BJ (cell line): ENCODE measurements at places on chromosomes 16 and 17.

DNA sequence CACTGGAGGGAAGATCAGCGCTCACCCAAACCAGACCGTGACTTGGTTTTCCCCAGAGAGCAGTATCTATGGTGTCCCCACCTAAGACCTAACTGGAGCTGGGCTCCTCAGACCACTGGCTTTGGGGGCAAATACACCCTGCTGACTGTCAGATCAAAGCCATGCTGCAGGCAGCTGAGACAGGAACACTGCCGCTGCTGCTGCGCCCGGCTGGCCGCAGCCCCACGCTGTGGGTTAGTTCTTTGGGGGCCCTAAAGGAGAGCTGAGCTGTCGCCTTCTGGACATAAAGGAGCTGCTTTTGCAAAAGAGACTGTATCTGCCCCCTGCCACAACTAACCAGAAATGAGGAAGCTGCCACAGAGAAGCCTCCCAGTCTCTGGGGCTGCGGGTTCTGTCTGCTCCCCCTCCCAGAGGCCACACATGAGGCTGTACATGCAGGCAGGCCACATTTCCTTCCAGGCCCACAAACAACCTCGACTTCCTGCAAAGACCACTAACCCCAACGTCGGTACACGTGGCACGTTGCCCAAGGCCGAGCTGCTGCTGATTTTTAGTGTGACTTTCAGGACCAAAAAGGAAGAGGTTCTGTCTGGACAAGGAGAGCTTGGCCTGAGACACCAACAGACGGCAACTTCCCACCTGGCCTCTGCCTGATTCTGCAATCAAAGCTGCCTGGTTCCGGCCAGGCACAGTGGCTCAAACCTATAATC is 18.2 kb upstream of the ABR start:
- DNase-seq: no peak

DNA sequence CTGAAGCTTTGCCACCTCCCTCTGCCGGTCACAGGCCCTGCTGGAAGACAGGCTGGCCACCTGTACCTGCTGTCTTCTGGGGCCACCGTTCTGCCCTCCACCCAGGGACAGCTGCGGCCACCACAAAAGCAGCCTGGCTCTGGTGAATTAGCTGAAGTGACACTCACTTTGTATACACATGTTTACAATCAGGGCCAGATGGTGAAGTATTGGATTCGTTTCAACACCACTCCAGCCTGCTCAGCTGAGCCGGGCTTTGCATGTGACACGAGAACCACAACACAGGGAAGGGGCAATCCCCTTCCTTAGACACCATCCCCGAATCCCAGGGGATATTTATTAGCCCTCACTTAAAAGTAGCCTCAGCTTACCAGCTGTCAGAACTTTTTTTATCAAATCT is 191.5 kb upstream of the RPL38 start:
- DNase-seq: no peak

DNA sequence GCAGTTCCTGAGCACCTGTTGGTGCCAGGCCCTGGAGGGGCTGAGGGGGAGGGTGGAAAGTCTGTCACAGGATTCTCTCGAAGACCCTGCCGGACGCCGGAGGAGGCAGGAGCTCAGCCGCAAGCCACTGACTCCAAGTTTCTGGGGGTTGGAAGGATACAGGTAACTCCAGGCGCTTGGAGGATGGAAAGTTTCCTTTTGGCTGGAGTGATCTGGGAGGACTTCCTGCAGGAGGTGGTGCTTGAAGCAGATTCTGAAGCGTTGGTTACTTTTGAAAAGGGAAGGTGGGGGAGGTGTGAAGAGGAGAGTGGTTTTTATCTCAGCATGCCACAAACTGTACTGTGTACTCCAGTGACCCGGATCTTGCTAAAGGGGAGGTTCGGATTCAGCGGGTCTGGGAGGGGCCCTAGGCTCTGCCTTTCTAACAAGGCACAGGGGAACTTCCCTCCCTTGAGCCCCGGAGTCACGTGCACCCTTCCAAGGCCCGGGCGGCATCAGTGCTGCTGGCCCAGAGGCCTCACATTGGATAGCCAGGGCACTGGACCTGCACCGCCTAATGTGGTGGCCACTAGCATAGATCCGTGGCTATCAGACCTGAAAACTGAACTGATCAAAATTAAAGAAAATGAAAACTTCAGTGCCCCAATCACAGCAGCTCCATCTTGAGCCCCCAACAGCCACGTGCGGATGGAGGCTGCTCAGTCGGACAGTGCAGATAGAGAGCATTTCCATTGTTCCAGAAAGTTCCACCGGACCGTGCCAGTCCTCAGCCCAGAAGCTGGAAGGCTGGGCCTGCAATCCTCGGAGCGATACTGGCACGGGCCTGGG is 42.2 kb upstream of the GSE1 start:
- DNase-seq: no peak

GRCh38 chr17:49963626-49964302 is 5.2 kb upstream of the DLX4 start:
- no peak for DNase-seq

DNA sequence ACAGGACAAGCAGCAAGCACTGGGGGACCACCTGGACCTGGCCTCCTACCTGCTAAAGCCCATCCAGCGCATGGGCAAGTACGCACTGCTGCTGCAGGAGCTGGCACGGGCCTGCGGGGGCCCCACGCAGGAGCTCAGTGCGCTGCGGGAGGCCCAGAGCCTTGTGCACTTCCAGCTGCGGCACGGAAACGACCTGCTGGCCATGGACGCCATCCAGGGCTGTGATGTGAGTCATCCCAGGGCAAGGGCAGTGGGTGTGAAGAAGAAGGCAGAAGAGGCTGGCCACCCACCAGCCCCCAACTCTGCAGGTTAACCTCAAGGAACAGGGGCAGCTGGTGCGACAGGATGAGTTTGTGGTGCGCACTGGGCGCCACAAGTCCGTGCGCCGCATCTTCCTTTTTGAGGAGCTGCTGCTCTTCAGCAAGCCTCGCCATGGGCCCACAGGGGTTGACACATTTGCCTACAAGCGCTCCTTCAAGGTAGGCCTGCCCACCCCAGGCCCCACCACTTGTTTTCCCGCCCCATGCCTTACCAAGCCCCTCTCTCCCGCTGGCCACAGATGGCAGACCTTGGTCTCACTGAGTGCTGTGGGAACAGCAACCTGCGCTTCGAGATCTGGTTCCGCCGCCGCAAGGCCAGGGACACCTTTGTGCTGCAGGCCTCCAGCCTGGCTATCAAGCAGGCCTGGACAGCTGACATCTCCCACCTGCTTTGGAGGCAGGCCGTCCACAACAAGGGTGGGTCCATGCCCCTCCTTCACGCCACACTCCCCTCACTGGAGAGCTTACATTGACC is 7.3 kb downstream of the PLEKHG4 start:
- no peak for DNase-seq

DNA sequence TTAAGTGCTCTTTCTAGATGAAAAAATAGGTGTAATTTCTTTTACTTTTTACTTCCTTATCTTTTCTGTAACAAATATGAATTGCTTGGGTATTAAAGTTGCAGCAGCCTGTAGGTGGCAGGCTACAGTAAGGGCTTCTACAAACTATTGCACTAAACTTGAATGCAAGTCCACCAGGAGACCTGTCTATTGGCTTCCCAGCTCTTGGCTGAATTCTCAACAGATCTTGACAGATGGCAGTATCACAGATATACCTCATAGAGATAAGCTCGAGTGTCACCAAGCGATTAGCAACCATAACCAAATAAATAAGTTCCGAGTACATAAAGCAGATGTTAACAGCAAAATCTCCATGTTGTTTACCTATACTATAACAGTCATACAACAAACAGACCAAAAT is 5.9 kb downstream of the BBS2 start:
- peak; percentile 15 for DNase-seq

GRCh38 chr17:58398574-58399266 is 18.6 kb downstream of the RNF43 start:
- DNase-seq: no peak

DNA sequence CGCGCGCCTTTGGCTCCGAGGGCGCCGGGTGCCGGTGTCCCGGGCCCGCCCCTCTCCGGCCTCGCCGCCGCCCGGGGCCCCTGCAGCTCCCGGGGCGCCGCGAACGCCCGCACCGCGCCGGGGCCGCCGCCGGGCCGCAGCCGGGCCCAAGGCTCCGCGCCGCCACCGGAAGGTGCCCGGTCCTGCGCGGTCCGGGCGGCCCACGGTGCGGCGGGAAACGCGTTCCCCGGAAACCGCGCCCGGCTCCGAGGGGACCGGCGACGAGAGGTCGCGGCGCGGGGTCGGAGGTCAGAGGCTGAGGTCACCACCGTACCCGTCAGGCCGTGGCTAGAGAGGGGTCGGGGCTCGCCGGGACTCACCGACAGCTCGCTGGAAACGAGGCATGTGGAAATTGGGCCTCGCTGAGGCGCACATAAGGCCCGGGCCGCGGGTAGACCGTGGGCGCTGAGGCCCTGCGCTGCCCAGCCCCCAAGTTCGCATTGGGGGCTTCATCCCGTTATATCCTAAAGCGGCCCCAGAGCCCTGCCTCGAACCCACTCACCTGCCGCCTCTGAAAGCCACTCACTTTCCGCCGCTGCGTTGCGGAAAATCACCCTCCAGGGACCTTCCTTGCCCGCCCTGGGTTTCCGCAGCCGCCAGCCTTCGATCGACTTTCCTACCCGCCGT is at the start of gene DUS1L:
Gene DUS1L, minus strand, starts transcription at position 167 of the 666 bp plus-strand sequence. CDS start 745 bp downstream, outside the sequence.
- no peak for DNase-seq

DNA sequence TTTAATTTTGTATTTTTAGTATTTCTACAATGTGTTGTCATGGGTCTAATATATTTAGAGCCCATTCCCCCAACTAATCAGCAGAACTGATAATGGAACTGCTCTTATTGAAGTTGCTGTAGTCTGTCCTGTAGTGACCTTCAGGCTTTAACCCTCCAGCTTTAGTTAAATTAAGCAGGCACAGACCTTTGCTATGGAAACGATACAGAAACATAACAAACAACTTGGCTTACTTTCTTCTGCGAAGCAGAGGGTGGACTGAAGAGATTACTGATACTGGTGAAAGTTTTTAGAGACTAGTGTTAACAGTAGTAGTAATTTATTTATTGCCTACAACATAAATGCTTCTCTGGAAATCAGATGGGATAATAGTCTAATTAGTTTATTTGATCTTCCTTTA is 61.4 kb downstream of the NFATC3 start:
- DNase-seq: peak; percentile 9

DNA sequence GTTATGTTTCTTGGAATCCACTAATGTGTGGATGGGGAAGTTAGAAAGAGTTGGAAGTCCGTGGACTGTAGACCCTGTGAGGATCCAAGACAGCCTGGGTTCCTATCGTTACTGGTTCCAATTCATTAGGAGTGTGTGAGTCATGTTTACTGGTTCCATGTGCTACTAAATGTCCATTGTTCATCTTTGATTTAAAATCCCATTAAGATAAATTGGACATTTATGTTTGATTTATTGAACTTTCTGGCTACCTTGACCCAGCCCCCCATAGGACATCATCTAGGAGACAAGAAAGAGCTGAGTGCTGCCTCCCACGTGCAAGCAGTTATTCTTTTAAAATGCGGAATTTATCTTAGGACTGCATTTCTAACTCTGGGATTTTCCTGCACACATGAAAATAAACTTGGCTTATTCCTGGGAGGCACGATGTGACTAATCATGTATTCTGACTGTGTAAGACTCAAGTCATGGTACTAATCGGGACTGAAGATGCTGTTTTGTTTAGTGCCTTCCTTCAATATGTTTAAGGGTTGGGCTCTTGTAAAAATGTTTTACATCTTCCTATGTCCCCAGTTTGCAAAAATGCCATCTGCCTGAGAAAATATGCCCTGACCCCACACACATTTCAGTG is 53.4 kb downstream of the RGS9 start:
- DNase-seq: no peak

GRCh38 chr17:28684963-28685362 is 23.0 kb downstream of the SUPT6H start:
- DNase-seq: no peak

DNA sequence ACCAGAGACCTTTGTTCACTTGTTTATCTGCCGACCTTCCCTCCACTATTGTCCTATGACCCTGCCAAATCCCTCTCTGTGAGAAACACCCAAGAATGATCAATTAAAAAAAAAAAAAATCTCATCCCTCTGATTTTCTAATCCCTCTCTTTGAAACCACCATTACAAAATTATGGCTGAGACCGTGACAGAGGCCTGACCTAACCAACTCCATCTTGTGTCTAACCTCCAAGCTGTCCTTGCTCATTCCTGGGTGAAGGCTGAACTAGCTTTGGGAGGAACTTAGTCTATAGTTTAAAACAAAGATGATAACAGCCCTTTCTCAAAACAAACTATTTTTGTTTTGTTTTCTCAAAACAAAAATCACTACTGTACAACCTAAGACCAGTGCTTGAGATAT is 474.5 kb downstream of the TMEM114 start:
- DNase-seq: no peak

DNA sequence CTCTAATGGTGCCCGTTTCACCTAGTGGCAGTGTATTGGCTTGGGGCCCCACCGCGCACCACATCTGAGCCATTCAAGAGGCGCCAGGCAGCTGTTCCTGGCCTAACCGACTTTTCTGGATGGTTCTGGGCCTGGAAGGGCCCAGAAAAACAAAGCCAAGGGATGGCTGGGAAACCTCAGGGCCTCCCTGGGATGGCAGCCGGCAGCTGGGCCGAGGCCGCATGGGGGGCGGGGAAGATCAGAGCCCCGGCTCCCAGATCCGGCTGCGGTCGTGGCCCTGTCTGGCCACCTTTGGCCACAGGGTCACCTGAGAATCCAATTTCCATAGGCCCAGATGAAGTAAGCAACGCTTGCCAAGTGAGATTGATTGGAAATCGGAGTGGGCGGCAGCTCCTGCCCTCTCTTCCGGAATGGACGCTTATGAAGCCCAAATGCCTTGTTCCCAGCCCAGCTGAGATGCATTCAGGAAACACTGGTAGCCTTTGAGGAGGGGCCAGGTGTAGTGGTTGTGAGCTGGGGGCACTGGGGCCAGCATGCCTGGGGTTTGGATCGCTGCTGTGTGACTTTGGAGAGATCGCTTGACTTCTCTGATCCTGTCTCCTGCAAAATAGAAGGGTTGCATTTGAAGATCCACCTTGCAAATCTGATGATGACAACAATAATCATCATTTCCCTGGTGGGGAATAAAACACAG is 163.8 kb upstream of the GSE1 start:
- DNase-seq: no peak

DNA sequence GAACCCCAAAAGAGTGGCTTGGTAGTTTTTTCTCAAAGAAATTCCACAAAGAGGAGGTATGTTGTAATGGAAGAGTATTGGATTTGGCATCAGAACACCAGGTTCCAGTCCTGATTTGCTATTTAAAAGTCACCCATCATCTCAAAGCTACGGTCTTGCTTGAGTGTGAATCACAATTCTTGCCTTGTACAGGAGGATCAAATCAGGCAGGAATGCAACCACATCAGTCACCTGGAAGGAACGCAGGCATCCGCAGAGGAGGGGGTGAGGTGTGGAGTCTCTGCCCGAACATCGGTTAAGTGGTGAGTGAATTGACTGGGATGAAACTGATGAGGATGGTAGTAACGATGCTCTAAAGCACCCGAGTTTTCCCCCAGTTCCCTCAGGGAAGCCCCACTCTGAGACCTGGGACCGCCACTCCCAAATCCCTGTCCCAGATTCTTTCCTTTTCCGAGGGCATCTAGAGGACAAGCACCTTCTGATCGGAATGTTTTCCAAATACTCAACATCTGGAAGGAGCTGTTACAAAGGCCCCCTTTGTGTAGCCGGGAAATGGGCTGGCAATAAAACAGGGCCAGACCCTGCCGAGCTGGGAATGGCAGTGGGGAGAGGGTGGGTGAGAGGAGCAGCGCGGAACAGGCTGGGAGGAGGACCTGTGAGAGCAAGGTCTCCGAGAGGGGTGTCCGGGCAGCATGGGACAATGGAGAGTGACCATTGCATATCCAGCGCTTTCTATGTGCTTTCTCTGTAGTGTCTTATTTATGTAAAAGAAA is 469.6 kb downstream of the SLC39A11 start:
- no peak for DNase-seq
